ENCODE measurements at places on chromosomes 5 and 9.

GRCh38 chr5:76223696-76224095, 140.5 kb downstream of the SV2C start:
- DNase-seq, result no peak

- no peak for DNase-seq
These were observed 313.5 kb upstream of the PDE4D start for GRCh38 chr5:60207040-60207439.

DNA sequence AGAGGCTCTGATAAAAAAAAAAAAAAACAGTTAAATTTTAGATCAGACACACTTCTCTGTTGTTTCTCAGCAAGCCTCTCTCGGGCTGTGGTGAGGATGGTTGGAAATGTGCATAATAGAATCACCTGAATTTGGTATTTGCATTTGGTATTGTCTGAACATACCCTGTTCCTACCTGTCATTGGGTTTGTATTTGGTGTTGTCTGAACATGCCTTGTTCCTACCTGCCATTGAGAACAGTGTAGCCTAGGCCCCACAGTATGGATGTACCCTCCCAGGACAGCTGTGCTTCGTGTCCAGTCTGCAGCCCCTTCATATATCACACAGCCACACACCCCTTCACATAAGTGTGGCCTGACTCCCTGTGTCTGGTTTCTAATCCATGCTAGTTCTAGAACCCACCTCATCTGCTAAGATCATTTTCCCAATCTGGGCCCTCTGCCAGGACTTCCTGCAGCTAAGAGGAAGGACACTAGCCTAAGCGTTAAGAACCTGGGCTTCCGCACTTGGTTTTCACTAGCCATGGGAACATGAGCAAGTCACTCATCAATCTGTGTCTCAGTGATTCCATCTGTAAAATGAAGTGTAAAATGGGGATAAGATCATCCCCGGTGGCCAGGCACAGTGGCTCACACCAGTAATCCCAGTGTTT, 49.2 kb downstream of the ITGA2 start:
- no peak for DNase-seq

DNA sequence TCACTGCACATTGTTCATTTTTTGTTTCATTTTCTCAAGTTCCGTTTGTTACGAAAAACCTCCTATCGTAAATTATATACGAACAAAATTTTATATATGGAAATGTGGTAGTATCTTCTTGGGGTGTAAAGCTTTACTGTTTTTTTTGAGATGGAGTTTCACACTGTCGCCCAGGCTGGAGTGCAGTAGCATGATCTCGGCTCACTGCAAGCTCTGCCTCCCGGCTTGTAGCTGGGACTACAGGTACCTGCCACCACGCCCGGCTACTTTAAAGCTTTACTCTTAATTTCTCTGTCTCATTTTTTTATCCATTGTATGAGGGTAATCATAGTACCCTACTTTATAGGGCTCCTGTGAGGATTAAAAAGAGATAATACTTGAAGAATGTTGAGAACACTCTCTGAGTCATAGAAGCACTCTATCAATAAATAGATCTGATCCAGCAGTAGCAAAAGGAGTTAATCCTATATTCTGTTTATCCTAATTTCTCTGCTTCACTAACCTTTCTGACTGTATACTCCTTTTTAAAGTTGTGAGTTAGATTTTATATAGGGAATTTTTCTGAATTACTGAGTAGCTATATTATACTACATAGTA, 5.6 kb upstream of the LRRC70 start:
- no peak for DNase-seq

GRCh38 chr5:157214861-157215513, 34.3 kb downstream of the ITK start:
- DNase-seq, result no peak

DNA sequence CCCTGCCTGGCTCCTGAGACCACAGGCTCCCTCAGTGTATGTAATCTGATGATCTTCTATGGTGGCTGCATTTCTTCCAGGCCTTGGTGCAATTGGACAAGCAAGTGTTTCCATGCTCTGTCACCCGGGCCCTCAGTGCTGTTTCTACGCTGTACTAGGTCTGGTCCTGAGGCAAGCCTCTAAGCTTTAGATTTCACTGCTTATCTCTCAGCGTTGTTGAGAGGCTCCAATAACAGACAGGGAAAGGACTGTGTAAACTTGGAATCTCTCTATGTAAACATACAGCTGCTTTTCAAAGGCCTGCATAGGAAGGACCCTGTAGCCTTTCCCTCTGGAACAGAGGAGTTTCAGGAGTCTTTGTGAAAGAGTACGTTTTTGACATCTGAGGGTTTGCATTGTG, 38.6 kb upstream of the NFIB start:
- no peak for DNase-seq

- DNase-seq, result no peak
These were observed 31.0 kb upstream of the PRRC1 start for GRCh38 chr5:127486471-127486870.

- no peak for DNase-seq
These were observed 4.6 kb upstream of the SAR1B start for GRCh38 chr5:134637116-134637721.

- DNase-seq, result no peak
These were observed 42.1 kb downstream of the OTULIN start for GRCh38 chr5:14706615-14707021.

DNA sequence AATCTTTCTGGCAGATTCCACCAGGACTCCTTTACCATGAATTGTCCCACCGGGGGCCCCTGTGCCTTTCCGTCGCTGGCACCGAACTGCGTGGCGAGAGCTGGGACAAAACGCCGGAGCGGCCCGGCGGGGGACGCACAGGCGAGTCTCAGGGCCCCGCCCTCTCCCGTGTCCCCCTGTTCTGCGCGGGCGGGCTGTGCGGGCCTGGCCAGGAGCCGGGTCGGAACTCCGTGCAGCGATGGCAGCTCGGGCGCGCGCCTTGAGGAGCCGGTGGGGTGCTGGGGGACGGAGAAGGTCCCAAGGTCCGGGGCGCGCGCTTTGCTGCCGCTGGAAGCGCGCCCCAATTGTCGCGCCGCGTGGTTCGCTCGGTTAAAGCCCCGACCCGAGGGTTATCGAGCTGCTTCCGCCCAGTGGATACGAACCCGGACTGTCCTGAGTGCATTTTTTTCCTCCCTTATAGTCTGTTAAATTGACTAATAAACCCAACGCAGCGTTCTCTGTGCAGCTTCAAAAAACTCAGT, 125.3 kb downstream of the TMEM174 start:
- no peak for DNase-seq

DNA sequence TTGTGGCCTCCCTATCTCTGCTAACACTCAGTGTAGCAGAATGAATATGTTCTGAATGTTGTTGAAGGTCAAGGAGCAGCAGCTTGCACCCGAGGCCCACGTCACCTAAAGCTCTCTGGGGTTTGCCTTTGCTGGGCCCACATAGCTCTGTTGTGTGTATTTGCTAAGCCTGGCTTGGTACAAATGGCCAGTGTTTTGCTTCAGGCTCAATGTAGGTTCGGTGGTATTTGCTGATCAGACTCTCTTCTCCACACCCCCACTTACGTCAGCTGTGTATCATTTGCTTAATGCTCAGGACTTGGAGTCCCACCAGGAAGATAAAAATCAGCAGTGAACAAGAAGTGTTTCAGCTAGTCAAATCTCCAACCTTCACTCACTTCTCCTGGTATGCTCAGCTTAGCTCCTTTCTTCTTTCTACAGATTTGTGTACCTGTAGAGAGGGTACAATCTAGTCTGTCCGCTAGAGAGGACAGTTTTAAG, 4.8 kb upstream of the RFESD start:
- no peak for DNase-seq

- no peak for DNase-seq
These were observed 26.9 kb upstream of the LTC4S start for GRCh38 chr5:179766726-179767455.

GRCh38 chr9:90903766-90904424, 102.3 kb downstream of the SYK start:
- no peak for DNase-seq

DNA sequence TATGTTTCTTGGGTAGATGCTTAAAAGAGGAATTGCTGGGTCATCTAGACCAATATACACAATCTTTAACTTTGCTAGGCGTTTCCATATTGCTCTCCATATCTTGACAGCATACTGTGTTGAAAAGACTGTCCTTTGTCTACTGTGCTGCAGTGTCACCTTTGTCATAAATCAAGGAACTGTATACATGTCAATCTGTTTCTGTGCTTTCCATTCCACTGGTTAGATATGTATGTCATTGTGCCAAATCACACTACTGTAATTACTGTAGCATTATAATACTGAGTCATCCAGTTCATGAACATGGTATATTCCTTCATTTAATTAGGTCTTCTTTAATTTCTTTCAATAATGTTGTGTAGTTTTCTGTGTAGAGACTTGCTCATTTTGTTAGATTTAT, 149.7 kb upstream of the RASGRF2 start:
- no peak for DNase-seq

- no peak for DNase-seq
These were observed 4.9 kb upstream of the NXNL2 start for GRCh38 chr9:88530051-88530450.

GRCh38 chr9:13570068-13570974, 290.8 kb upstream of the MPDZ start:
- no peak for DNase-seq

DNA sequence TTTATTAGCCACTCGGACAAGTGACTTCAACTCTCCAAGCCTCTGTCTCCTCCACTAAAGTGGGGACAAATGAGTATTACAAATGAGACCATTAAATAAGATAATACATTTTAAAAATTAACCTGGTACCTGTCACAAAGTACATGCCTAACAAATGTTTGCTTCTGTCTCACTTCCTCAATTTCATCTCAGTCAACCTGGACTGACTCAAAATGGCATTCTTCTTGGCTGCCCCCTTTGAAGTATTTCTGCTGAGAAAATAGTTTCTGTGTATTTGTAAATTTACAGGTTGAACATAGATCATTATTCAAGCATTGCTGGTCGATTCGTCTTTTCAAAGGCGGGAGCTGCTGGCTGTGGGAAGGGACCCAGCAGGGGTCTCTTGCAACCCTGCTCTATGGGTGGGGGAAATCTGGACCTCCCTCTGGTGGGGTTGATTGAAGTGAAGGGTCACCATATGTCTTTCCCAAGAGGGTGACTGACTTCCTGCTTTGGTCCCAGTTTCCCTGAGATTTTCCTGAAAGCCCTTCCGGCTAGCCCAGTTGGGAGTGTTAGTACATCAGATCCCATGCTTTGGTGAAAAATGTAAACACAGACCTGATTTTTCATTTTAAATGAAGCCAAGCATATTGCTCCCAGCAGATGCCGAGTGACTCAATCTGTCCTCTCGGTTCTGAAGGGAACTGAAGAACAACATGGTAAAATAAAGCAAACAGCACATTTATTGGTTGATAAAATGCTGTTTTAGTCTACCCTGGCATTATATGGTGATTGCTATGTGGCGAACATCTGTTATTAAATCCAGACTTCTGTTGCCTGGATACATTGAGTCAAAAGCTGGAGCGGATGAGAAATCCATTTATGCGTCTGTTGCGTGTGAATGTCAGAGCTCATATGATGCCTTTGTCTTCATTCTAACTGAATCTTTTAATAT, 73.0 kb downstream of the KCNIP1 start:
- no peak for DNase-seq

GRCh38 chr5:130514984-130515690, 610.9 kb downstream of the CHSY3 start:
- no peak for DNase-seq

DNA sequence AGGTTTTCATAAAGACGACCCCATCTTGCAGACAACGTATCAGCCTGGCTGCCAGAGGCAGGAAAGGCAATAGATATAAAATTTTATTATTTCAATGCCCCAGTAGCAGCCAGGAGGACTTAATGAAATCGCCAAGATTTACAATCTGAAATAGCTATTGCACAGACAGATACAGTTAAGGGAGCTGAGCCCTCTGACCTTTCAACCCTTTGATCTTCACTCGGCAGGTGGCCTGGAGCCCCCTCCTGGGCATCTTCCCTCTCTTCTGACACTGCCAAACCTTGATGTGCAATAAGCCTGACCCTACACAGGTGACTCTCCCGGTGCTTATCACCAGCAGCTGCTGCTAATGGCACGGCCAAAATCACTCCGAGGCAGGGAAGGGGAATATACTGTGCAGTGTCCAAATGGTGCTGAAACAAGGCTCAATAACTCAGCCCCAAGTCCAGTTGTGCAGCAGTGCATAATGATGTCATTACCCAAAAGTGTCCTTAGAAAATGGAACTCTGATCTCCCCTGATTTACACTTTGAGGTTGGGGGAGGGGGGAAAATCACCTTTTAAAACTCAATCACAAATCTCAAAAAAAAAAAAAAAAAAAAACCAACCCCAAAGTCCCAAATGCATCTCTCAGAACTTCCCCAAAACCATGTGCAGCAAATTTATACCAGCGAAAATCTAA, 242.0 kb downstream of the CRB2 start:
- DNase-seq, result no peak

GRCh38 chr9:34430843-34431437, 27.4 kb downstream of the FAM219A start:
- peak; percentile 58 for DNase-seq

- no peak for DNase-seq
These were observed 26.8 kb downstream of the GRIA1 start for GRCh38 chr5:153517241-153517611.

GRCh38 chr5:110458313-110458712, 268.2 kb downstream of the TMEM232 start:
- DNase-seq, result no peak

GRCh38 chr9:133687856-133688761, 50.0 kb downstream of the SARDH start:
- DNase-seq, result no peak

- DNase-seq, result no peak
These were observed 23.8 kb downstream of the MACROH2A1 start for GRCh38 chr5:135375040-135375793.

- DNase-seq, result no peak
These were observed 122.9 kb downstream of the BASP1 start for GRCh38 chr5:17340379-17340778.

DNA sequence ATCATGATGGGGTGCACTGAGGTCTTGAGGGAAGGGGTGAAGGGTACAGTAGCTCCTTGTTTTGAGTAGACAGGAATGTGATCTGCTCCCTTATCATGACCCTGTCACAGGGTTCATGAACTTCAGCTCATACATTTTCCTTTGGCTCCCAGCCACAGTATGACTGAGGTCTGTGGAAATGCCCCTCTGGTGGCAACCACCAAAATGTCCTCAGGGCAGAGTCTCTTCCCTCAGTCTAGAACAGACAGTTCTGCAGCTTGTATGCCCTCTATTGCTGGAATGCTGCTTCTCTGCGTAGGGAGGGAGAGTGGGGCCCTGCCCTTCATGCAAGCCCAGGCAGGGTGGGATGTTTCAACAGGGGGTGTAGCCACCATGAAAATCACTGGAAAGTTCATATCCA, 53.8 kb upstream of the SNCAIP start:
- DNase-seq, result no peak
